H9 (cell line): ENCODE measurements at places on chromosomes 5 and 9.

GRCh38 chr5:100802208-100802607 lies 100.9 kb downstream of the ST8SIA4 start:
- DNase-seq = no peak

DNA sequence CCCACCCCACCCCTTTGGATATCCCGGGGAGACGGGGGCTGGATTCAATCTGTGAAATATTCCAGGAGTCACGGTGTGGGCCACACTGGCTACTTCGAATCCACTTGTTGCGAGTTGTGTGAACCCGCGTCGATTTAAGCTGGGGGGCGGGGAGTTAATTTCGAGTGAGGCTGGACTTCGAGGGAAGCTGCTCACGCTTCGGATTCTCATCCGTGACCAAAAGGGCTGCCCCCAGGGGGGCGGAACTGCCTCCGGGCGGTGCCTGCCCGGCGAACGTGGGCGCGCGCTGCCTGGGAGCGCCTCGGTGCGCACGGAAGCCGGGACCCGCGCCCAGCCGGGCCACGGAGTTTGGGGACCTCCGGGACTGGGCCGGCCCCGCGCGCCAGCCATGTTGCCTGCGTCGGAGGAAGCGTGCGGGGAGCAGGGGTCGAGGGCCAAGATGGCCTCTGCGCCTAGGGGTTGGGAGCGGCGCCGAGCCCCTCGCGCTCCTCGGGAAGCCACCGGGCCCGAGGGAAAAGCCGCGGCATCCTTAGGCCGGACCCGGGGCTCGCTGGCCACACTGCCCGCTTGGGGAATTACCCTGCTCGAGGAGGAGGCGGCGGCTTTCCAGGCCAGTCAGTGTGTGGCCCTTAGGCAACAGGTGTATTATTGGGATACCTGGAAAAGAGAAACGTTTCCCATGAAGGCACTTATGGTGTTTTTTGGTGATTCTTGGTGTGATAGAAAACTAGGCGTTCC lies 975 bp downstream of the OCLN start:
- DNase-seq = peak; percentile 56

DNA sequence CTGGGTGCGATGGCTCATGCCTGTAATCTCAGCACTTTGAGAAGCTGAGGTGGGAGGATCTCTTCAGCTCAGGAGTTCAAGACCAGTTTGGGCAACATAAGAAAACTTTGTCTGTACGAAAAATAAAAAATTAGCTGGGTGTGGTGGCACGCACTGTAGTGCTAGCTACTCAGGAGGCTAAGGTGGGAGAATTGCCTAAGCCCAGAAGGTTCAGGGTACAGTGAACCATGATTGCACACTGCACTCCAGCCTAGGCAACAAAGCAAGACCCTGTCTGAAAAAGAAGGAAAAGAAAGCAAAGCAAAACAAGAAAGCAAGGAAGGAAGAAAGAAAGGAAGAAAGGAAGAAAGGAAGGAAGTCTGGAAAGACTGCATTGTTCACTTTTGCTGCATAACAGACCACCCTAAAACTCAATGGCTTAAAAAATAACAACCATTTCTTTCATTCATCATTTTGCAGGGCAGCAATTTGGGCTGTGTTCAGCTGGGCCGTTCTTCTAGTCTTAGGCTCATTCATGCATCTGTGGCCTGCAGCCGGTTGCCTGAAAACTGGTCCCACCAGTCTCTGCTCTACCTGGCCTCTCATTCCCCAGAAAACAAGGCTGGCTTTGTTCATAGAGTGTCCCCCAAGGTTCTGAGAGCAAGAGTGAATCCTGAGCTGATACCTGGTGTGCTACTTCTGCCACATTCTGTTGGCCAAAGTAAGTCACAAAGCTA lies 82.4 kb upstream of the MIER3 start:
- no peak for DNase-seq

GRCh38 chr5:157157293-157157891 lies 8.7 kb downstream of the GARIN3 start:
- DNase-seq = no peak

- no peak for DNase-seq
Observed at GRCh38 chr5:180197016-180197702, 11.9 kb downstream of the RASGEF1C start.
